ENCODE measurements at places on chromosomes 4 and X.

DNA sequence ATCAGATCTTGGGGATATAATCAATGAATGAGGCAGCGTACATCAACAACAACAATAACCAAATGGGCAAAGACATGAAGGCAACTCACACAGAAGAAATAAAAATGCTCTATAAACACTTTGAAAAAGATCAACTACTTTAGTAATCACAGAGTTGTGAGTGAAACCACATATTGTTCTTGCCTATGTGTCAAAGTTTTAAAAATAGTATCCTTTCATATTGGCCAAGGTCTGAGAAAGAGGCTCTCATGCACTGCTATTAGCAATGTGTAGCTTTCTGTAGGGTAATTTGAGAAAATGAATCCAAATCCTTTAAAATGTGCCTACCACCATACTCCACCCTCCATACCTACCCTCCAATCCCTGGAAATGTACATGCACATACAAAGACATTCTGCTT is 25.0 kb downstream of the COQ2 start:
- no peak for DNase-seq

GRCh38 chrX:125006704-125007103 is 313.0 kb upstream of the TEX13C start:
- no peak for DNase-seq

DNA sequence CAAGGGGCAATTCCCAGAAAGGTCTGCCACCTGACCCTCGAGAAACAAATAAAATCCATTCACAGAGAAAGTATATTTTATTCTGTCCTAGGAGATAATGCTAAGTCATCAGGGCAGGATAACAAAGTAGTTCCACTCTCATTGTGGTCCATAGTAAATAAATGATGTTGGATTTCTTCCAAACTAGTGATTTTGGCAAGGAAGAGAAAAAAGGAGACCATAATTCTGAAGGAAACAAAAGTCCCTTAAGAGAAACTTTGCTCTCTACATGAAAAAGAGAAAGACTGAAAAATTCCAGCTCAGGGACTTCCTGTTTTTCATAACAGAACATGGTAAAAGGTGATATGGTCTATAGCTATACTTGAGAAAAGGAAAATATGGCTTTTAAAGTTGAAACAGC is 71.5 kb upstream of the DDX60 start:
- DNase-seq: no peak

- DNase-seq: no peak
Observed at GRCh38 chr4:9898596-9899305, 117.3 kb downstream of the DRD5 start.

DNA sequence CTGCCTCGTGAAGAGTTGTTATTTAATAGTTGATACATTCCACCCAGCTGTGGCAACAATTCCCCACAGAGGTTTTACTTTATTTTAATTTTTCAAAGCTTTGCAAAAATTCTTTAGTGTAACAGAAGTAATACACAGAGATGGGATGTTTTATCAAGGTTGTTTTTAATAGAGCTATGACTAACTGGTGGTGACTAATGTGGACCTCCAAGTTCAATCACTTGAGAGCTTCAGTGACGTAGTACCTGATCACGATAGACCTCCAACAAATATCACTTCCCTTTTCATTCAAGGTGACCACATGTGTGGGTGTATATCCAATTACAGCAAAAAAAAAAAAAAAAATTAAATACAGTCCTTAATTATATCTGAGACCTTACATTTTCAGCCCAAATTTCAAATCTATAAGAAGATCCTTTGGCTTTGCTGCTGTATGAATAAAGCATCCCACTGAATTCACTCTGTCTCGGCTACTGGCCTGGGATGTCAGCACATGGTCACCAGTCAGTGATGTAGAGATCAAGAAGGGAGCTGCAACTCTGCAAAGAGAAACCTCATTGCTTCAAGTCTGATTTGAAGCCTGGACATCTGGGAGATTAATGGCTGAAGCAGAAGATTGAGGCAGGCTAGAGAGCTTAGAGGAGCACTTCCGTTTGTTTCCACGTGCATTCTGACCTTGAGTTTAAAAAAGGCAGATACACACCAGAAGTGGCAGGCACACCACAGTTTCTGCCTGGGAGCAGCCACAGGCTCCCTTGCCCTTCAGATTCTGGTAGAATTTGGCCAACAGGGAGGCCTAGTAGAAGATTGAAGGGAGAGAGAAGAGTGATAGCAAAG is 345.9 kb upstream of the NOCT start:
- DNase-seq: no peak

DNA sequence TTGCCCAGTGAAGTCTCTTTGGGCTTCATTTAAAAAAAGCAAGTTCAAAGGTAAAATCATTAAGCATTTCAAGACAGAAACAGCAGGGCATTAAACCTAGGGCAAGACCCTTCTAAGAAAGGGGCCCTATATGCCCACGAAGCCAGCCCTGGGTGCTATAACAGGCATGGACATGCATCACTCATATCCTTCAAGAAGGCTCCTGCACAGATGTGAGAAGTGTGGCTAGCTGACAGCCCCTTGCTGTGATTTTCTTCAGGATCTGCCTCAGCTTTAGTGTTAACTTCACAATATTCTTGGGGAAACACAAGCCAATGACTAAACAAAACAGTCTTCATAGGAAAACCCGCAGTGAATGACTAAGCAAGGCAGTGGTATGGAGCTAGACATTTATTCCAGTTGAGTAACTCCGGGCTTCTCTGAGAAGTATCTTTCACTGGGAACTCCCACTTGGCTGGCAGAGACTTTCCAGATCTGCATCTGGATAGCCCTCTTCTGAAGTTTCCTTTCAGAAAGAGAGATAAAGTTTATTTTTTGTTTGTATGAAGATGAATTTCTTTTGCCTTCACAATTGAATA is 11.9 kb upstream of the MAOA start:
- DNase-seq: no peak

GRCh38 chr4:37715889-37716402 is 29.8 kb upstream of the RELL1 start:
- no peak for DNase-seq

GRCh38 chr4:37825968-37826294 is 555 bp upstream of the PGM2 start:
- DNase-seq: no peak

- no peak for DNase-seq
Observed at GRCh38 chrX:92260102-92260501, 480.9 kb downstream of the PCDH11X start.
